ENCODE measurements at places on chromosomes 2 and 18.

DNA sequence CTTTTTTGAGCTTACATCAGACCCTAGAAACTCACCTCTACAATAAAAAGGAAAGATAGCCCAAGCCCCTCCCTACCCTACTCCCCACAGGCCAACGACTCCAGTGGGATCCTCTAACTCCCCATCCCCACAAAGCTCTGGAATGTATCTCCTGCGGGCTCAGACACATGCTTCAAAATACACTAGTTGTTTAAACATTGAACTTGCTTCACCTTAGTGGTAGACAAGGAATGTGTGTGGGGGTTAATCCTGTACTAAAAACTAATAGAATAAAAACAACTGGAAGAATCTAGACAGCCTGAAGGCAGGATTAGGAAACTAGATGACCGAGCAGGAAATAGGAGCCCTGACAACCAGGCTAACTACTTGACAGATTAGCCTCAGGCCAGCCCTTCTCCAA is 211.5 kb downstream of the SUCLG1 start:
- no peak for DNase-seq

- no peak for DNase-seq
These were observed 150.1 kb downstream of the UXS1 start for GRCh38 chr2:106044021-106044420.

GRCh38 chr2:216478151-216478550 is 20.5 kb upstream of the RPL37A start:
- DNase-seq, result no peak

GRCh38 chr18:21112140-21112473 is 494 bp upstream of the ROCK1 start:
- DNase-seq, result no peak

DNA sequence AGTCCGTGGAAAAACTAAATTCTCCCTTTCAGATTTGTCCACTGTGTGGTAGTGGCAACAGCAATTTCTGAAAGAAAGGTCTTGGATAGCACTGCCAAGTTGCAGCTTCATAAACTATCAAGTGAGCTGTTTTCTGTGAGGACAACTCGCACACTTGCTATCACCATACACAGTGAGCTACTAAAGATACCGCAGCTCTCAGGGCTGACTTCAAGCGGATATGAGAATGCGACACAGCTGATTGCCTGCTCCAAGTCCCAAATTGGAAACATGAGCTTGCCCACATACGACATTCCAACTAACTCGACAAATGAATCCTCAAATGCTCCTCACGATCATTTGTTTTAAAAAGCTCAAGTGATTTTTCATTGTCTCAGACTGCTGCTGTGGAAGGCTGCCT is 46.2 kb downstream of the E2F6 start:
- no peak for DNase-seq

- DNase-seq, result no peak
These were observed 70.1 kb upstream of the BZW1 start for GRCh38 chr2:200741468-200742202.

- no peak for DNase-seq
These were observed 202.6 kb upstream of the SMAD2 start for GRCh38 chr18:48132797-48133655.

- DNase-seq, result no peak
These were observed 15.3 kb downstream of the VIT start for GRCh38 chr2:36711741-36712314.

- DNase-seq, result no peak
These were observed 49.4 kb downstream of the TMEM178A start for GRCh38 chr2:39715095-39715494.

DNA sequence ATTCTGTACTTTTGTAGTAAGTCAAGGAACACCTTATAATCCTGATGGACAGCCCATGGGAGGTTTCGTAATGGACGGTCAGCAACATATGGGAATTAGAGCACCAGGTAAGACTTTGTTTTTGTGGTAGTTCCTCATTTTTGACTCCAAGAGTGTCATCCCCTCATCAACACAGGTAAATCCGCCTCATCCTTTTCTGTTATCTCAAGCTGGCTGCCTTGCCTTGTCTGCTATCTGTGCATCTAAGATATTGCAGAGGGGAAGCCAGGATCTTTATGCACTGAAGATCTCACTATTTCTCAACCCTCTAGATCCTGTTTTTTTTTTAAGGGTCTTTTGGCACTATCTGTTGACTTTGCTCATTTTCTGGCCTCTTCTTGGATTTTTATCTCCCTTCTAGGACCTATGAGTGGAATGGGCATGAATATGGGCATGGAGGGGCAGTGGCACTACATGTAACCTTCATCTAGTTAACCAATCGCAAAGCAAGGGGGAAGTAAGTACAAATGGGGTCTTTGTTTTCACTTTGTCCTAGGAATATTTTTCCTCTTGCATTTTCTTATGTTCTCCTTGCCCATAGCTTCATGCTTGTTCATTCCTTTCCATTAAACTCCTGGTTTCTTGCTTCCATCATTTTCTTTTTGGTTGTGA is 133.8 kb downstream of the MEIS1 start:
- DNase-seq, result no peak
